ENCODE measurements at places on chromosomes 12 and 14.

DNA sequence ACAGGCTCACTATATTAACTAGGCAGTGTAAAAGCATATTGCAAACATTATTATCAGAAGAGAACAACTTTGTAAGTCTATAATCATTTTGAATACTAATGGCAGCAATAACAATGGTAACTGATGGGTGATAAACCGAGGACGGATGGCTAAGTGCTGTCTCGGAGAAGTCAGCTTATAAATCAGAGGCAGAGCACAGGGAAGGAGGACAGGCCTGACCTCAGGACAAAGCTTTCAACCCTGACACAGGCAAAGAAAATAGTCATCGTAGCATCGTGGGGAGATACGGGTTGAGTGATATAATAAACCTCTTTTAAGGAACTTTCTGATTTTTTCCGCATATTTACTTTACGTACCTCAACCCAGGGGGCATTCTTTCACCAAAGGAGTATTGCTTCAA, 48.4 kb downstream of the FLRT2 start:
- DNase-seq: no peak

DNA sequence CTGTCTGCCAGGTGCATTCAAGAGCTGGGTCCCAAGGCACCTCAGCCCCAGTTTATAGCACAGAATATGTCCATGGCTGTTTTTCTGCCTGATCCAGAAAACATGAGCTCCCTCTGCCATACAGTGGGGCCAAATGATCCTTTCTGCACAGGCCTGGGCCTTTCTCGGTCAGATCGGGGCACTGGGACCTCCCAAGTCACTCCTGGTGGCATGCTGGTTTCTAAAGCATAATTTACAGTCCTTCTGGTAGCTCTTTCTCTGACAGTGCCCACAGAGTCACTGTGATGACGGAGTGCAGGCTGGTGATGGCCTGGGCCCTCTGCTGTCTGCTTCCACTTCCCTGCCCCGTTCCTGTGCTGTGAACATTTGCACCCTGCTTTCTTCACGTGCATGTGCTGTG, 99.2 kb downstream of the ADGRD1 start:
- DNase-seq: no peak

DNA sequence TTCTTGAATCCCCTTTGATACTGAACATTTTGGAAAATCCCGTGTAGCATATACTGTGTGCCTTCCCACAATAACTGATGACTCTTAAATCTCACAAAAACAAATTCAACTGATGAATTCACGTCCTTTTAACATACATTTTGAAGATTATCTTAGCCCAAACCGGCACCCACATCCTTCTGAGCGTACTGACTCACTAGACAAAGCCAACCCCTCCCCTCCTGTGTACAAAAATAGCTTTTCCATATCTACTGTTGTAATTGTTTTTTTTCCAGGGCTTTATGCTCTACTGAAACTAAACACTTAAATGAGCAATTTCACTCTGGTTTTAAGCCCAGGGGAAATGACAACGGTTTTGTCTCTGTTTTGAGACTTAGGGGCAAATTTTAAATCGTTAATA, 109.4 kb upstream of the ATF7IP start:
- no peak for DNase-seq

- DNase-seq: no peak
These were observed 7.4 kb downstream of the CIT start for GRCh38 chr12:119869720-119870119.

DNA sequence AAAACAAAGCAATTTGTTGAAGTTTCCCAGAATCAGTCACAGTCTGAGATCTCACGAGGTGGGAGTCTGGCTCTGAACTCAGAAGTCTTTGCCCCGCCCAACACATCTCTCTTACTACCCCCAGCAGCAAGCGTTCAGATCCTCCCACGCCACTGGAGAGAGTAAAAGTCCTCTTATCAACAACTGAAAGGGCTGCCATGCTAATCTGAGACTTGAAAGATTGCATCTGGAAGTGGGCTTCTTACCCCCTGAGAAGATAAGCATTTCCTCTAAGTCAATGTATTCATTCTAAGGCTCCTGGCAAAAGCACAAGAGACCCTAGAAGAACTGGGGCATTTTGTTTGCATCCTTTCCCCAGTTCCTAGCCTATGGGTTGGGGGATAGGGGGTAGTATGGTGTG, 34.1 kb upstream of the STON2 start:
- no peak for DNase-seq

GRCh38 chr14:22489957-22490950, 98.8 kb downstream of the DAD1 start:
- DNase-seq: no peak

GRCh38 chr12:89345376-89345775, 6.9 kb downstream of the DUSP6 start:
- no peak for DNase-seq

DNA sequence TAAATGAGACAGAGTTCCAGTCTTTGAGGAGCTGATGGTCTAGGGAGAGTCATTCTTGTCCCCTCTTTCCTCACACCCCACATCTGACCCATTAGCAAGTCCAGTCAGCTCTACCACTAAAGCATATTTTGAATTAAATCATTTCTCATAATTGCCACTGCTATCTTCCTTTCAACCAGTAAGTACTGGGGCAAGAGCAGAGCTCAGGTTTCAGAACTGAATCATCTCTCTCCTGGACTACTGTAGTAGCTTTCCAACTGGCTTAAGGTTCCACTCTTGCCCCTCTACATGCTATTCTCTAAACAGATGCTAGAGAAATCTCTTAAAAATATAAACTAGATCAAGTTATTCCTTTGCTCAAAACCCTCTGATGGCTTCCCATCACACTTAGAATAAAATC, 218.3 kb downstream of the TTC6 start:
- no peak for DNase-seq

DNA sequence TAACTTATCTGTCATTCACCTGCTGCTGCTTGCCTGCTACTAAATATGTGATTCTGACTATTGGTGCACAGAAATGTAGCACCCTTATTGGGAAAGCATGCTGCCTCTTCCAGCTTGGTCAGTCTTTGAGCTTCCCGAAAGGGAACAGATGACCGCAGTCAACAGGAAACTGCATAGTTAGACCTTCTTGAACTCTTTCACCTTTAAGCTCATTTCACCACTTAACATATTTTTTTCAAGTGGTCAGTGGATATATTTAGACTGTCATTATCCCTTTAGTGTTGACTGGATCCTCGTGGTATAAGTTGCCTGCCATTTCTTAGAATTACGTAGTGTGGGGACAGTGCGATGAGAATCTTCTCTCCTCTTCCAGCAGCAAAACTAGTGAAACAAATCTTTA, 224.9 kb downstream of the FBXL14 start:
- DNase-seq: no peak

GRCh38 chr14:28661171-28661772, 105.3 kb upstream of the FOXG1 start:
- DNase-seq: peak; percentile 81

- DNase-seq: peak; percentile 53
These were observed 11.8 kb upstream of the ENDOU start for GRCh38 chr12:47736877-47737676.

GRCh38 chr14:23173031-23173430, 10.4 kb downstream of the SLC7A8 start:
- DNase-seq: no peak

- no peak for DNase-seq
These were observed 4.6 kb upstream of the LRP1-AS start for GRCh38 chr12:57151741-57152630.

- DNase-seq: no peak
These were observed 10.6 kb upstream of the ART4 start for GRCh38 chr12:14853961-14854360.

GRCh38 chr14:34701808-34702207, 12.6 kb downstream of the CFL2 start:
- DNase-seq: no peak

Measured in kidney glomerular epithelial cell (primary cell).